Astrocyte of the hippocampus (primary cell): ENCODE measurements at places on chromosomes 3 and 15.

DNA sequence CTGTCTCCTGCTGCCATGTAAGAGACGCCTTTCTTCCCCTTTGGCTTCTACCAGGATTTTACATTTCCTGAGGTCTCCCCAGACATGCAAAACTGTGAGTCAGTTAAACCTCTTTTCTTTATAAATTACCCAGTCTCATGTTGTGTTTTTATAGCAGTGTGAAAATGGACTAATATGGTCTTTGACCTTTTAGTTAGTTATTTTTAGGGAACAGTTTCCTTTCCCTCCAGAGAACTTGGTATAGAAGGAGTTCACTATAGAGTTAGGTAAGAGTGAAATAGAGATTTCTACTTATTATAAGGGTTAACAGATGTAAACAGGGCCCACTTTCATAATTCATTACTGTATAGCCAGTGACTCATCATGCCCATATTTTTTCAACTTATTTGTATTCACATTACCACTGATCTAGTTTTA is 170.9 kb downstream of the UNC13C start:
- no peak for DNase-seq

DNA sequence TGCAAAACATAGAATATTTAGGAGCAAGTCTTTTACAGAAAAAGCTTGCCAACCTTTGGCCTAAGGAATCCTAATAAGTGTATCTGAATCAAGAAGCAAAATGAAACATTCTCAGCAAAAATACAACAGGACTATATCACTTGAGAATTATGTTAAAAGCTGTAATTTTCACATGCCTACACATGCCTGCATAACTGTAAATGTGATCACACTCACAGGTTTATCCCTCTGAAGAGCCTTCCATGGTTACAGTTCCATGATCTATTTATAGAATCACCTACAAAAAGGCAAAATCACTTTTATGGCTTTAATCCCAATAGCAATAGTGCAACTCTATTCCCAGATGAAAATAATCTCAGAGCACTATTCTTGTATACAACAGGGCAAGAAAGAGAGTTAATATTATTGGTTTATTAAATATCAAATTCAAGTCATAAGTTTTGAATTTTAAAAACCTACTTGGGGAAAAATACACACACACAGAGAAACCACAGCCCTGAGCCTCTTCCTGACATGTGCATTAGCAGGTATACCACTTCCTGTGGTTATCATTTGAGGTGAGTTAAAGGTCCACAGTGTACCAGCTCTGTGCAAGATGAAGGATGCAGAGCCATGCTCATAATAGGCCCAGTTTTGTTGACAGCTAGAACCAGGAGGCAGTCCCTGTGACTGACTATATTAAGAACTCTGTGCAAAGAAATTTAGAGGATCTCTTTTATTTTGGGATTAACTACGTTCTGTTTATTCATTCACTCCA is 252.5 kb upstream of the TGFBR2 start:
- no peak for DNase-seq

DNA sequence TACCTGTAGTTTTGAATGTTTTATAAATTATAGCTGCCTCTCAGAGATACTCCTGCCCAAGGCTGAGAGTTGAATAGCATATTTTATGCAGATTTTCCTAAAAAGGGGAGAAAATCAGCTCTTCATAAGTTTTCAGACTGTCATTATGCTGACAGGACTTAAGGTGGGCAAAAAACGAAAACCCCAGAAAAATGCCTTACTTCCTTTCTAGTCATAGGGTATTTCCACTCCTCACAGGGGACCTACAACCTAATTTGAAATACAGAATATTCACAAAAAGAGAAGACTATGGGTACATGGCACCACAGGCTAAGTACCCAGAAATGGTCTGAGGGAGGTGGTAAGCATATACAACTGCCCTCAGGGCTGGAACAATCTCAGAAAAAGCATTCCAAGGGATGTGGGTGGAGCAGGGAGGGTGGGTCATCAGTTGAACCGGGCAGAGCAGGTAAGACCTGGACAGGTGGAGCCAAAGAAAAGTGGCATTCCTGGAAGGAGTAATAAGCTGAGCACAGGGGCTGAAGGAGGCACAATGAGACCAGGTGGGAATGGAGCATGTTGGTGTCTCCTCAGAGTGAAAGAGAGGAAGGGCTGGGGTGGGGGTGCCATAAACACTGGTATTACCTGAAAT is 10.6 kb upstream of the OXSR1 start:
- no peak for DNase-seq

- DNase-seq = no peak
Observed at GRCh38 chr3:152392272-152392880, 123.6 kb downstream of the MBNL1 start.

DNA sequence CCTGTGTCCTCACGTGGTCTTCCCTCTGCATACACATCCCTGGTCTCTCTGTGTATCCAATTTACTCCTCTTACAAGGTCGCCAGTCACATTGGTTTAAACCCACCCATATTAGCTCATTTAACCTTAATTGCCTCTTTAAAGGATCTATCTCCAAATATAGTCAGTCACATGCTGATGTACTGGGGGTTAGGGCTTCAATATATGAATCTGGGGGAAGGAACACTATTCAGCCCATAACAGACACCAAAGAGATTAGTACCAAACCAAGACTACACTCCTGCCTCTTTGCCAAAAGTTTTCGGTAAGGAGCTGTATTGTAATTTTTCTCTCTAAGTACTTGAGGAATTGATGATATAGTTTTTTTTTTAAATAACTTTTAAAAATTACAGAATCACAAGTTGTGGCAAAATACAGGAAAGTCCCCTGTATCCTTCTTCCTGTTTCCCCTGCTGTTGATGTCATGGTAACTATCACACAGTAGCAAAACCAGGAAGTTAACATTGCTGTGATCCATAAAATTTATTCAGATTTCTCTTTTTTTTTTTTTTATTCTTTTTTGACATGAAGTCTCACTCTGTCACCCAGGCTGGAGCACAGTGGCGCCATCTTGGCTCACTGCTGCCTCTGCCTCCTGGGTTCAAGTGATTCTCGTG is 67.8 kb downstream of the SLCO3A1 start:
- no peak for DNase-seq

DNA sequence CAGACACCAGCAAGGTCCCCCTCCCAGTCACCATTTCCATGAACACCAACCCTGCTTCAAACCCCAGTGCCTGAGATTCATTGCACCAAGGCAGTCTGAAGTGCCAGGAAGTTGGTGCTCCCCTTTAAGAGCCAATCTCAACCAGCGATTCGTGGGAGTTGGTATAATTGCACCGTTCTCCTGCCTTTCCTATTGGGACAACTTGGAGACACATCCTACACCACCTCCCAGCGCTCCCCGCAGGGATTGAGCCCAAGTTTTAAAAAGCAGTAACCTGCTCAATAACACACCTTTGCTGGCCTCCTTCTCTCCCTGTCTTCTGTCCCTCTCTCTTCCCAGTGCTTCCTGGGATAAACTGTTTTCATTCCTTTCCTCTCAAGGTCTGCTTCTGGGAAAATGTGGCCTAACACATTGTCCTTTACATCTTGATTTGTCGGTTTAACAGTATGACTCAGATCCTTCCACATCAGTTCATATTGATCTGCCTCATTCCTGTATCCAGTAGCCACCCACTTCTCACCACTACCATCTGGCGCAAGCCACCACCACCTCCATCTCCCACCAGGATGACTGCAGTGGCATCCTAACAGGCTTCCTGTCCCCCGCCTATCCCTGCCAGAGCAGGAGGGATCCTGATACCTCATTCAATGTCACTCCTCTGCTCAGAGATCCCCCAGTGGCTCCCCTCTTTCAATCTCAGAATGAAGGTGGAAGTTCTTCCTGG is 37.8 kb upstream of the HRH1 start:
- DNase-seq = peak; percentile 28

DNA sequence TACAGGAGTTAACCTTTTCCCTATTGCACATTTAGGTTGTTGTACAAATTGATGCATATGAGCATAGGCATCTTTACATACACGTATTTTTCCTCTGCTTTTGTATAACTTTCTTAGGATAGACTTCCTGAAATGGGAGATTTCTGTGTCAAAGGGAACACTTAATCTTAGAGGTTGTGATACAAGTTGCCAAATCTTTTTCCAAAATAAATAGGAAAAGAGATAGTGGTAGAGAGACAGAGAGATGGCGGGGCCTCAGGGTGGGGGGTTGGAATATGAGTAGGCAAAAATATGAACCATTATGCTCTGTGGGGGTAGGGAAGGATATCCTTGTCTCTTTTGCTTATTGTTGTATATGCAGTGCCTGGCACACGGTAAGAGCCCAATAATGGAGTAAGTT is 70.7 kb upstream of the UBE2E1 start:
- no peak for DNase-seq

- peak; percentile 17 for DNase-seq
Observed at GRCh38 chr15:26115229-26115943, 252.3 kb upstream of the ATP10A start.

- peak; percentile 18 for DNase-seq
Observed at GRCh38 chr3:141878817-141879216, 2.4 kb downstream of the ATP1B3 start.

GRCh38 chr15:57321973-57322601 is 54.2 kb upstream of the CGNL1 start:
- DNase-seq = no peak

- DNase-seq = no peak
Observed at GRCh38 chr15:98160236-98160635, 199.7 kb downstream of the ARRDC4 start.

DNA sequence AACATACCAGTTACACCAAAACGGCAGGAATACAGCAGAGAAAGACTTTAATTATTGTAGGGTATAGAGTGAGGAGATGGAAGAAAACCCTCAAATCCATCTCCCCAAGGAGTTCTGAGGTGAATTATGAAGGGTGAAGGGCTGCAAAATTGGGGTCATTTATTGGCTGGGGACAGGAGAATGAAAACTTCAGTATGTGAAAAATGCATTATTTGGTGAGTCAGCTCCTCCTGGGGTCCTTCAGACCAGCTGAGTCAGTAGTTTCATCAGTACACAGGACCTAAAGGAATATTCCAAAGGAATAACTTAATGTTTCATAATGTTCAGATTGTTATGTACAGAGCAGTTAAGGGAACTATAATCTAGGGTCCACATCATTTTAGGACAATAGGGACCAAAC is 566.0 kb downstream of the GBE1 start:
- DNase-seq = peak; percentile 40

- DNase-seq = no peak
Observed at GRCh38 chr15:59830873-59831272, 141.8 kb upstream of the BNIP2 start.

GRCh38 chr15:82315519-82316246 is 33.6 kb downstream of the GOLGA6L10 start:
- DNase-seq = no peak

DNA sequence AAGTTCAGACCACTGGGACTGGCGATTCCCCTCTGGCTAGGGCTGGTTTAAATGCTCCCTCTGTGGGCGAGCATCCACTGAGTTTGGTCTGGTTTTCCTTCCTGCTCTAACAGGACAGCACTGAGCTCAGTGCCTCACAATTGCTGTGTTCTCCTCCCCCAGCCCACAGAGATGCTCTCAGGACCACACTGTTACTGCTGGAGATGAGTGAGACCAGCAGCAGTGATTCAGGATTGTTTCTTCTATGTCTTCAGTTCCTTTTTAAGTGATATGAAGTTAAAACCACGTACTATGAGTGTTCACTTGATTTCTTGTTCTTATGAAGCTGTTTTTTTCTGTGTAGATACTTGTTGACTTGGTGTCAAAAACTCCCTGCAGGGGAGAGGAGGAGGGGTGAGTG is 180.4 kb upstream of the COL8A1 start:
- no peak for DNase-seq

DNA sequence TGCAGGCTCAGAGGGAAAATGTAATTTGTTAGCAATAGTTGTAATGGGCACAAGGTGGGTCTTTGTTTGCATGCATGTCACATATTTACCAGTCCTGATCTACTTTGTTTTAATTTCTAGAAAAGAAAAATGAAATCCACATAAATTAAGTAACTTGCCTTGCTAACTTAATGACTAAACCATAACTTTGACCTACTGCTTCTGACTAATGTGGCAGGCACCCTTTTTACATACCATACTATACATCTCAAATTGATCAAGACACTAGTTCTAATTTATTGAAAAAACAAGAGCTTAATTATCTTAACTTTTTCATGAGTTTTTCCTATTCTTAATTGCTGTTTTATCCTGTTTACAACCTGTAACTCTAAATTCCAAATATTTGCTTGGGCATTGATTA is 93.2 kb downstream of the ATP11B start:
- no peak for DNase-seq

DNA sequence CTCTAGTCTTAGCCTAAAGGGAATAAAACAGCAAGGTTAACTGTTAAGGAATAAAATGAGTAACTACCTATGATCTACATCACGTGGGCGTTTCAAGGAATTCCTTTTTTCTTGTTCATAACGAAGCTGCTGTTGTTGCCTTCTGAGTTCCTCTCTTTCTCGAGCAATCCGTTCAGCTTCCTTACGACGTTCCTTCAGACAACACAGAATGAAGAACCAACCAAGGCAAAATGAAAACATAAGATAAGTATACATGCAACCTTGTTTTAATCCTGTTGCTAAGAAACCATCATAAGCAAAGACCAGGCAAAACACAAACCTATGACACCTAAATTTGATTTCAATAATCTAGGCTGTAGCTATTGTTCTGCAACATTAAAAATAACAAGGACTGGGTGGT is 44.1 kb downstream of the SLTM start:
- DNase-seq = no peak

- peak; percentile 20 for DNase-seq
Observed at GRCh38 chr15:45276831-45277230, 24.8 kb downstream of the SLC28A2 start.

GRCh38 chr3:118809696-118810498 is 224.7 kb downstream of the IGSF11 start:
- DNase-seq = no peak

DNA sequence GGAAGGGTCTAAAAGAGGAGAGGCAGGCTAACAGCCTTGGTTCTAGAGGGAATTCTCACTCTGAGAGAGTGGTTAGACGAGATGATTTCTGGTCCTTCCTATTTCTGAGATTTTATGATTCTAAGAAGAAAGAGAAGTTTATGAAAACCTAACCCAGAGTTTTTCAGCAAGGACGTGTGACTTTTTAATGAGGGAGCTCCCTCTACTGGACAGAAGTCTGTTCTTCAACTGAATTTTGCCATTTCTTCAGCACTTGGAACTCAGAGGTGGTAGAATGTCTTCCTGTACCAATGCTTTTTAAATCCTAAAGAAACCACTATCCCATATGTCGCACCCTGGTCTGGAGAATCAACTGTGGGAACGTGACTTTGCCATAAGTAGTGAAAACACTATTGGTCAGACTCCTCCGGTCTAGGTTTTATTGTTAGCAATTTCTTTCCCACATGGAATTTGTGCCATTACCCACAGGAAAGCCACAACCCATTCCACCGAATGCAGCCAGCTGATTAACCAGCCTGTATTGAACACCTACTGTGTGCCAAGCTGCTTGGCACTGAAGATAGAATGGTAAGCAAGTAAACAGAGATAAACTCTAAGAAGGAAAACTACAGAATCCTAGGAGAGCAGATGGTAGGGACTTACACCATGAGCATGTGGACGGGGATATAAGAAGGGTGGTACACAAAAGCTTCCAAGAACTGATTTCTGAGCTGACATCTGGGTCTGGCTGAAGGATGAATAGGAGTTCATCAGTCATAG is 199.5 kb upstream of the LMCD1 start:
- DNase-seq = peak; percentile 77

DNA sequence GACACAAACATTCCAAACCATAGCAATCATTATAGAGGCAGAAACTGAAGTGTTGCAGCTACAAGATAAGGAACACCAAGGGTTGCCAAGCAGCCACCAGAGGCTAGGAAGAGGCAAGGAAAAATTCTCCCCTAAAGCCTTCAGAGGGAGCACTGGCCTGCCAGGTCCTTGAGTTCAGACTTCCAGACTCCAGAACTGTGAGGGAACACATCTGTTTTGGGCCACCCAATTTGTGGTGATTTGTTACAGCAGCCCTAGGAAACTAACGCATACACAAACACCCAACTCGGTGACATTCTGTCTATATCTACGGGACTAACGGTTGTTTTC is 54.6 kb downstream of the MB21D2 start:
- no peak for DNase-seq
